ENCODE measurements at places on chromosomes 5 and 9. TPM values are rescaled to one million over a fixed set of nuclear protein-coding genes. Genes with fewer than 3 reads are reported as not detected.

Gene PCDHGB2
- 0.97 TPM for total RNA-seq

GRCh38 chr5:125607018-125607417 is 816.2 kb upstream of the GRAMD2B start:
- no peak for DNase-seq

DNA sequence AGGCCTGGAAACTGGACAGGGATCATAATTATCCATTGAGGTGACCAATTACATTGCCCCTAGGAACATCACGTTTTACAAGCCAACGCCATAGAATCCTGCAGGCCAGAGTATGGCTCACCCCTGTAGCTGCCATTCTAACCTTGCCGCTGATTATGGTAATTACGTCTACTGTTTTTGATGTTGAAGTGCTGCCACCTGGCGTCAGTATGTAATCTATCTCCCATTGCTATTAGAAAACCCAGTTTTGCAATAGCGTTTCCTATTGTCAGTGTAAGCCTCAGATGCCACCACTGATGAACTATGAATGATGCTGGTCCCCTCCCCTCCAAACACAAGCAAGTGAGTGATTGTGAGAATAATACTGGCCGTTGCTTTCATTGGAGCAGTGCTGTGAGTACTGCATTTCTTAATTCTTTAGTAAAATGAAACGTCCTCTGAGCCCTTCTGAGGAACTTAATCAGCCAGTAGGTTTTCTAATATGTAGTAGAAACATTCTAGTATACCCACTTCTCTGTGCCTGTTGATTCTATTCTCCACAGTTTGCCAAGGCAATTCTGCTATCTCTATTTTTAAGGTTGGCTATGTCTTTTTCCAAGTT is 100.5 kb upstream of the NMUR2 start:
- DNase-seq: peak; percentile 78

- no peak for DNase-seq
These were observed 114.4 kb downstream of the UBAP2 start for GRCh38 chr9:33934188-33934878.

GRCh38 chr5:103373597-103374472 is 115.3 kb downstream of the MACIR start:
- no peak for DNase-seq

GRCh38 chr5:9861666-9862256 is 231.6 kb upstream of the TAS2R1 start:
- DNase-seq: no peak

Gene NIM1K
- total RNA-seq: 0.97 TPM

Gene SNCAIP
- not detected for total RNA-seq

DNA sequence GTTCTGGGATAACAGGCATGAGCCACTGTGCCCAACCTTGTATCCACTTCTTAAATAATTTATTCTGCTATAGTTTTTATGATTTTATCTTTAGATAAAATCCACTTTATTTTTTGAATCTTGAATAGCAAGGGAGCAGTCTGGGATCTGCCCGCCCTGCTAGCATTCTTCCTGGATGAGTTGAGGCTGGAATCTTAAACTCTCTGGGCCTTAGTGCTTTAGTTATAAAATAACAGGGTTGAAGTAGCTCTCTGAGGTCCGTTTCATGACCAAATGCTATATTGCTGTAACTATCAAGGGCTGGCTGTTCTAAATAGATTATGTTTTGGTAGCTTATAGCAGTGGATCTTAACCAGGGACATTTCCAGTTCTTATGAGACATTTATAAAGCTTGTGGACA is 20.8 kb downstream of the ACER2 start:
- no peak for DNase-seq

- no peak for DNase-seq
These were observed 808 bp downstream of the SPOCK1 start for GRCh38 chr5:137498301-137498735.

- no peak for DNase-seq
These were observed 176.0 kb downstream of the ATP10B start for GRCh38 chr5:160675988-160676387.

Gene HCN1
- not detected for total RNA-seq

GRCh38 chr9:137293482-137294090 is 8.5 kb downstream of the NRARP start:
- DNase-seq: no peak

Gene CAVIN4
- 0.19 TPM for total RNA-seq

Gene SGCD
- not detected for total RNA-seq

DNA sequence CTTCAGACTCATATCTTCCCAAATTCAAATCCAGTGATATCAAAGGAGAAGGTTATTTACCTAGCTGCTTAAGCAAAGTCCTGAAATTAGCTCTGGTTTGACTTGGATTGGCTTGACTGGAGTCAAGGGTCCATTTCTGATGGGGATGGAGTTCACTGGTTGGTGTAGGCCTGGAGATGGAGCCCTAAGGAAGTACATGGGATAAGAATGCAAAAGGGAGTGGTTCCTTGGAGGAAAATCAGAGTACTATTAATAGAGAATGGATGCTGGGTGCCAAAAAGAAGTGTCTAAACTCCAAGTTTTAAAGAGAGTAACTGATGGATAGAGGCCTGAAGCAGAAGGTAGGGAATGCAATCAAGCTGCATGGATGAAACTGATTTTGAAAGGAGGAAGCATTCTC is 13.8 kb downstream of the TXNDC8 start:
- no peak for DNase-seq

Gene KCNV2
- total RNA-seq: not detected

DNA sequence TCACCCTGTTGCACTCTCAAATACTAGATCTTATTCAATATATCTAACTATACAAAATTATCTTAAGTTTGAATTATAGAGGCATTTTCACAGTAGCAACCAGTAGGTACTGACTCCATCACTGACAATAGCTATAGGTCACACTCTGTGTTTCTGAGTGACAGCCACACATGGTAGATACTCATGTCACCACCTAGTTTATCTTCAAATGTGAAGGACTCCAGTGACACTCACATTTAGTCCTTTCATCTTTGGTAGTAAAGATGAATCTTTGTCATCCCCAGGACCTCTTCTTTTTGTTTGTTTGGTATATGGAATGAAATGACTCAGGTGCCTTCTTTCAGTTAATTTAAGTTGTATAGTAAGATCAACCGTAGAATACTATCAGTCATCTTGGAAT is 102.5 kb upstream of the DHFR start:
- peak; percentile 67 for DNase-seq

GRCh38 chr9:18324928-18325745 is 148.8 kb upstream of the ADAMTSL1 start:
- DNase-seq: no peak

Gene CARD6
- total RNA-seq: 1.7 TPM

GRCh38 chr5:999724-1000123 is 8.9 kb upstream of the NKD2 start:
- no peak for DNase-seq
